ENCODE measurements at places on chromosomes 4 and X.
A peak's percentile ranks its signal among the peaks of the same experiment; 100 is the strongest.

GRCh38 chr4:87884976-87885549 lies 52.3 kb downstream of the MEPE start:
- DNase-seq, result no peak

DNA sequence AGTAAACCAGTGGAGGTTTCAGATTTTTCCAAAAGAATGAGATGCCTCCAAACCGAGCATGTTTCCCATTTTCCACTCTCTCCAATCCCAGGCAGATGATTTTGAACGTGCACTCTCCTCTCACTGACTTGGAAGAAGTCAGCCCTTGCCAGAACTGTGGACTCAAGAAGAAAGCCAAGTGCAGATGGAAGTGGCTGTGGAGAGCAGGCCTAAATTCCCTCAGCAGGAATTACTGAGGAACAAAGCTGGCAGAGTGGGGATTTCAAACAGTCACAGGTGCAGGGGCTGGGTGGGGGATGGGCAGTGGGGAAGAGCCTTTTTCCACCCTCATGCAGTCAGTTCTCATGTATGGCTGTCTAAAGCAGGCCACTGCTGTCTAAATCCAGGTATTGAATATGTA lies 83.5 kb upstream of the PLAC1 start:
- DNase-seq, result no peak

GRCh38 chrX:18574591-18574990 lies 97.3 kb downstream of the RS1 start:
- DNase-seq, result no peak

DNA sequence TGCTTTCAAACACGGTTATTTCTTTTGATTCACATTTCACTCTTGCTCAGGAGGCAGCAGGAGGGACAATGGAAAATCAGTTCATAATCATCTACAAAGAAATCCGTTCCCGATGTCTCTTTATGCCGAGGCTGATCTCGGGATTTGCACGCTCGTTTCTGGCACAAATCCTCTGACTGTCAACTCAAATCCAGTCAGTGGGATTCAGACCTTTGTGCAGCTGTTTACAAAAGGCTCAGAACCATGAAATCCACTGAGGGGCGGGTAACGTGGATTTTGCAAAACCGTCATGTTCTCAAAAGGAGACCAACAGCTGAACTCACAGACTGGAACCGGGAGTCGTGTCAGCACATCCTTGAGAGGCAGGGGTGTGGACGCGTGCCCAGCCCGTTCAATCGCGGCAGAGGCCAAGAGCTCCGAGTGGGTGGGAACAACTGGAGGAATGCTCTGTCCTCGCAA lies 46.4 kb downstream of the ACOX3 start:
- DNase-seq, result no peak

DNA sequence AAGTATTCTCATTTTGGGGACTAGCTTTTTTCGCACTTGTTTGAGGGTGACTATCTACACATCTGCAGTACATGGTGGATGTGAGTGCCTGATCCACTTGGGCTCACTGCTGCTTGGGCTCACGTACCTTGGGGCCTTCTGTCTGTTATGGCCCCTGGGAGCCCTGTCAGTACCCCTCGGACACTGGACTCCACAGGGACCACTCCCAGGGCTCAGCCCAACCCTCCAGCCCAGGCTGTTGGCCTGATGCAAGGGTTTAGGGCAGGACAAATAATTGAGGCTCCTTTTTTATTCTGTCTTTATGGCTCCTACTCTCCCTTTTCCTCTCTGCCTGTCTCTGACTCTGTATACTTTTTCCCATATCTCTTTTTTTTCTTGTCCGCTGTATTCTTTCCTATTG lies 32.7 kb upstream of the MSN start:
- no peak for DNase-seq

- no peak for DNase-seq
Measured at GRCh38 chr4:161133586-161134276, 1030.1 kb downstream of the FSTL5 start.

DNA sequence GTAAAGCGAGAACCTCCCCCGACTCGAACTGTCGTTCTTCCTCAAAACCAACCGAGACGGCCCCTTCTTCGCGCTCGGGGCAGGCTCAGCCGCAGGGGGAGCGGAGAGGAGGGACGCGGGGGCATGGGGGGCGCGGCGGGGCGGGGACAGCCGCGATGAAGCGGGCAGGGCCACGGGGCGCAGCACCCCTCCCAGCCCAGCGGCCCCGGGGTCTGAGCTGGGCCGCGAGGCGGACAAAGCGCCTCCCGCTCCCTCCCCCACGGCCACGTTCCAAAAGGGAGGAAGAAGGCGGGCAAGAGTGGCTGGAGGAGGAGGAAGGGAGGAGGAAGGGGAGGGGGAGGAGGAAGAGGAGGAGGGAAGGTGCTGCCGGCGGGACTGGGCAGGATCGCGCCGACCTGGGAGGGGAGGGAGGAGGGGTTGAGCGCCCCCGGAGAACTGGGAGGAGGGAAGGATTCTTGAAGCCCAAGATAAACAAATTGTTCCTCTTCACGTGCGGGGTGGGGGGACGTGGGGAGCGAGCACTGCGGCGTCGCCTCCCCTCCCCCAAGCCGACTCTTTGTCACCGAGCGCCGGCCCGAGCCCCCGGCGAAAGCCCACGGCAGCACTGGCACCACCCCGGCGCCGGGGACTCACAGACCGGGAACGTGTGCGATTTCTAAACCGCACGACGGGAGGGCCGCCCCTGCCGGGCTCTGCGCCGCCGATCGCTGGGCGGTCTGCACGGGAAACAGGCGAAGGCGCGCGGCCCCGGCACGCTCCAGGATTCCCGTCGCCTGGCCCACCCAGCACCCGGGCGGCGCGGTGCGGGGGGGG lies 2.9 kb downstream of the MAML3 start:
- DNase-seq, result peak; percentile 70

GRCh38 chrX:129323115-129323514 lies 200.2 kb downstream of the SMARCA1 start:
- DNase-seq, result no peak

GRCh38 chrX:23134136-23134535 lies 134.4 kb downstream of the DDX53 start:
- DNase-seq, result no peak

GRCh38 chr4:87060957-87061356 lies 126.1 kb downstream of the AFF1 start:
- no peak for DNase-seq

DNA sequence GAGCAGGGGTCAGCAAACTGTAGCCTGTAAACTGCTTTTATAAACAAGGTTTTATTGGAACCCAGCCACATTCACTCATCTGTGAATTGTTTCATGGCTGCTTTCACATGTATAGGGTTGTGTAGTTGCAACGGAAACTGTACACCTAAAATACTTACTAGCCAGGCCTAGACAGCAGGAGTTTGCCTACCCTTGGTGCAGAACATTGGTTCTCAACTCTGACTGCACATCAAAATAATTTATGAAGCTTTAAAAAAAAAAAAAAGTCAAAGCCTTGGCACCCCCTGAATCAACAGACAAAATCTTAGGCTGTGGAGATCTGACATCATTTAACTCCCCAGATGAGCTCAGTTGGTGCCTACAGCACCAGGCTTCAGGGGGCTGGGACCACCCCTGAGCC lies 27.8 kb downstream of the ADGRA3 start:
- DNase-seq, result no peak

- no peak for DNase-seq
Measured at GRCh38 chr4:166996216-166996615, 238.1 kb downstream of the SPOCK3 start.

- no peak for DNase-seq
Measured at GRCh38 chrX:21503593-21503992, 129.4 kb downstream of the CNKSR2 start.

- no peak for DNase-seq
Measured at GRCh38 chr4:37245391-37245954, 930 bp downstream of the NWD2 start.

GRCh38 chrX:24266996-24267395 lies 46.9 kb downstream of the SUPT20HL2 start:
- DNase-seq, result no peak

DNA sequence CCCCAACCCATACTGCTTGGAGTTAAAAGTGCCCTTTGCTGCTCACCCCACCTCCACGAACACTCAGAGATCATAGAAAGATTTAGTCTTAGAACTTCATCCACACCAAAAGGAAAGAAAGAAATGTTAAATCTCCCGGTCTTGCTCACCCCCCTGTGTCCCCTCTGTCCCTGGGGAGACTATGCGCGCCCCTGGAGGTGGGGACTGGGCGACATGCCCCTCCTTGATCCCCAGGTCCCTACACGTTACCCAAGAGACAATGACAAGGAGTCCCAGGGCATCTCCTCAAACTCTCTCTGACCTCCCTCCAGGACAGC lies 620 bp downstream of the ITM2A start:
- DNase-seq, result no peak

DNA sequence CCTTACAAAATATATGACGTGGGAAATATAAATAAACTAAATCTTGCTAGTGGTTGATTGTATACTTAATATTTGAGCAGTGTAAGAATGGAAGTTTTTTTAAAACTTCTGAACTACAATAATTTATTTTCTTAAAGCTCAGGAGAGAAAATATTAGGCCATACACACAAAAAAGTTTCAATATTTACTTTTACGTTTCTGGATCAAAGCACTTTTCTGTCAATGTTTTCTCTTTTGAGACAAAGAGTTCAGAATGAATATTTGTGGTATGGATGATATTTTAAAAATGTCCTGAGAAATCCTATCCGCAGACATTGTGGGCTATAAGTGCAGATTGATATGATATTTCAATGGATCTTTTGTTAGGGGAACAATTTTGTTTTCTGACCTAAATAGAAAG lies 109.9 kb downstream of the TLL1 start:
- DNase-seq, result no peak

DNA sequence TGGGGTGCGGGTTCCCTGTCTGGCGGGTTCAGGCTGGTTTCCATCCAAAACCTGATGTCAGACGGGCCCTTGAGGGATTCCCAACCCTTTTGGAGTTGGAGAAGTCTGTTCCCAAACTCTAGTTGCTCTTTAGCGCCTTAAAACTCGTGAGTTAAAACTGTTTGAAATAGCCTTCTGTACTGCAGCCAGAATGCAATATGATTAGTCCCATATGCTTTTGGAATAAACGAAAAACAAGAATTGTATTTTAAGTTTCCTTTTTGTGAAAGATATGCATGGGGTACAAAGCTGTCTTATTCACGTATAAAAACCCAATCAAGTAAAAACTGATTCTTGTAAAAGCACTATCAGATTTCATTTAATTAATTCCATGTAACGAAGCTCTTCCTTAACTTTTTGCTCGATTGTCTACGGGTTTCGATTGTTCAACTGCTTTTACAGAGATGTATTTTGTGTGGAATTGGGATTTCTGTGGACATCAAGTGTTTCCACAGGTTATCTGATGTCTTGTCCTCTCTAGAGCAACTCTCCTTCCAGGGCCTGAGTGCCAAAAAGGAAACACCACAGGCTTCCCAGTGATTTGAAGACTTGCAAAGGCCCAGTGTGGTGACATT lies 49.5 kb downstream of the CLDN34 start:
- DNase-seq, result no peak

DNA sequence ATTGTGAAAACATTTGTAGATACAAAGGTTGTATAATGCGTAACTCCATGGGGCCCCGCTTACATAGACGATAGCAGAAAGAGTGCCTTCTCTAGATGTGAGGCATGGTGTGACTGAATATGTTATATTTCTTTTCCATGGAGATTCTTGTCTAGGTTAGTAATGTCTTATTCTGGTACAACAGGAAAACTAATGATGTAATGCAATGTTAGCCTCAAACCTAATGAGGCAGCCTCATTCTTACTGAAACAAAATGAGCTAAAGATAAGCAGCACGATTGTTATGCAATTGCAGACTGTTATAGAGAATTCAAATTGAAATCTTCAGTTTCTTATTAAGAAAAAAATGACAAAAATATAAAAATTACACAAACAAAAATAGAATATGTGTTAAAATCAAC lies 171.1 kb upstream of the ANKRD50 start:
- no peak for DNase-seq

DNA sequence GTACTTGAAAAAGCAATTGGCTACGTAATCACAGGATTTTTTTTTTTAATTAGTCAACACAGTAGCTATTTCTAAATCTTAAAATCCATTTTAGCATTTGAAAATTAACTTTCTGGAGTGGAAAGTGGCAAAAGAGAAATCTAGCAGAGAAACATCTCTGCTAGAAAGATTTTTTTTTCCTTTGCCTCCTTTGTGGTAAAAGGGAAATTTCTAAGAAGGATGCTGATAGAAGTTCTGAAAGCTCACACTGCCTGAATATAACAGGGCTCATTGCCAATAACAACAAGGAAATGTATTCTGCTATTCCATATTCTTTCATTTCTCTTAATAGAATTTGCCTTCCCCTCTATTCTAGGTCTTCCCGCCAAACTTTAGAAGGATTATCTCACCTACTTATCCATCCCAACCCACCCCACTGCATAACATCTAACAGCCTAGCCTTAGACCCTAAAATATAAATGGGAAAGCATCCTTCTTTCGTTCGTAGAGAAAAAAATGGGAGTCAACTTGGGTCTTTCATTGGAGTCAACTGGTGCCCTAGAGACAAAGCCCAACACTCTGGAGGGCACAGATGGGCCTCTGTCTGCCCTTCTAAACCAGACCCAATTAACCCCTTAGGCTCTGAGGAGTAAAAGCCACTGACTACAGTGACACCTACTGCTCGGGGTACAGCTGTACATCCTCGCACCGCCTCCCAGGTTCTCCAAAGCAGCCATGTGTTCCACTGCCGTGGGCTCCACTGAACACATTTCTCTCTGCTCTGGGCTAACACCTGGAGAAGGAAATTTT lies 103.9 kb downstream of the MAML3 start:
- DNase-seq, result no peak

GRCh38 chr4:15677507-15677988 lies 4.1 kb upstream of the FAM200B start:
- no peak for DNase-seq
